ENCODE measurements at places on chromosomes 4 and X. TPM values are rescaled to one million over a fixed set of nuclear protein-coding genes. Genes with fewer than 3 reads are reported as not detected.

Gene SMS
- polyA plus RNA-seq: 33.6 TPM

Gene NLGN4X
- not detected for polyA plus RNA-seq

DNA sequence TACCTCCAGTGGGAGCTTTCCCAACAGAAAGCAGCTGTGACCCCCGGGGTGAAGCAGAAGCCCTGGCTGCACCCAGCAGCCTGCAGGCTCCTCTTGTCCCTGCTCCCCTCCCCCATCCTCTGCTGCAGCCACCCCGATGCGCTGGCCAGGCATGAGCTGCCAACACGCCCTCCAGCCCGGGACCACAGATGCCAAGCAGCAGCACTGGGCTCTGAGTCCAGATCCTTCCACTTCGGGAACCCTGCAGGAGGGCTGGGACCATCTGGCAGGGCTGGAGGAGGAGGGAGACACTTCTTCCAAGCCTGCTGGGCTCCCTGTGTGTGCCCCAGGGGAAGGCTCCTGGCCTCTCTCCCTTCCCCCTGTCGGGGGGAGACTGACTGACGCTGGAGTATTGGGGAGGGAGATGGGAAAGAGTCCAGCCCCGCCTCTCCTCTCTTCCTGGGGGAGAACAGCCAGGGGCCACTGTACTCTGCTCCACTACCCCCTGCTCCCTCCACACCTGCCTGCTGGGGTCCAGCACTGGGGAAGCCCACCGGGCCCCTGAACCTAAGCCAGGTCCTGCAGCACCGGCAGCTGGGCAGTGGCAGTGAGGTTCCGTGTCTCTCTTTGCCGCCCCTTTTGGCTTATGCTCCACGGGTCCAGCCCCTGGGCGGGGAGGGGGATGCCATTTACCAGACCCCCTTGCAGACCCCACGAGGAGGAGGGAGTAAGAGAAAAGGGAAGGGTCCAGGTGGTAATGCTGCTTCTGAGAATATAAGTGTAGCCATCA lies 55.7 kb downstream of the PPP2R2C start:
- no peak for DNase-seq

DNA sequence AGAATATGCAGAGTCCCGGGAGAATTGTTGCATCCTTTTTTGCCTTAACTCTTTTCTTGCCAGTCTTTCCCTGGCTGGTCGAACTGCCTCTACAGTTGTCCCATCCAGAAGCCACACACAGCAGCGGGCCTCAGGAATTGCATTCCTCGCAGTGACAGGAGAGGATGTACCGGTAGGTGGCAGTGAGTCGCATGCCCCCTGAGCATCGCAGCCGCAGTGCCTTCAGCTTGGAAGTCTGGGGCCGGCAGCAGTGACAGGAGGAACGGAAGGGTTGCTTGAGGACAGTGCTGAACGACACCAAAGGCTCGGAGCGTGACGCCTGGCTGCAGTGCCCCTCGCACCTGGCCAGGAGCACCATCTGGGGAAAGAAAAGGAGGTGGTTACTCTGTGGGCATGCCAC lies 23.5 kb downstream of the NDP start:
- no peak for DNase-seq

Gene AKAP14
- polyA plus RNA-seq: not detected

DNA sequence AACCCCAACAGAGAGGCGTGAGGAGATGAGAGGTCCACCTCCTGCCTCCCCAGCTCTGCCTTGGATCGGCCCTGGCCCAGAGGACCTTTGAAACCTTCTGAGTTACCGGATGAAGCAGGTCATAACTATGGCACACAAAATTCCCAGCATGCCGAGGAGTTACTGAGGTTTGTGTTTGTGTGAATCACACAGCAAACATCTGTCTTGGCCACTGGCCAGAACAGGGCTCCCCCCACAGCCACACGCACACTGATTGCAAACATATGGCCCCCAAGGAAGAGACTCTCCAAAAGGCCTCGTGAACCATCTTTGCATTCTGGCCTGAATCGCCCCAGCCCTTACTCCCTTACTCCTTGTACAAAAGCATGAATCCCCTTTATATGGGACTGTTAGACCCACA lies 18.9 kb downstream of the RPS4X start:
- no peak for DNase-seq

- no peak for DNase-seq
These were observed 7.1 kb downstream of the NKX3-2 start for GRCh38 chr4:13537011-13537831.

DNA sequence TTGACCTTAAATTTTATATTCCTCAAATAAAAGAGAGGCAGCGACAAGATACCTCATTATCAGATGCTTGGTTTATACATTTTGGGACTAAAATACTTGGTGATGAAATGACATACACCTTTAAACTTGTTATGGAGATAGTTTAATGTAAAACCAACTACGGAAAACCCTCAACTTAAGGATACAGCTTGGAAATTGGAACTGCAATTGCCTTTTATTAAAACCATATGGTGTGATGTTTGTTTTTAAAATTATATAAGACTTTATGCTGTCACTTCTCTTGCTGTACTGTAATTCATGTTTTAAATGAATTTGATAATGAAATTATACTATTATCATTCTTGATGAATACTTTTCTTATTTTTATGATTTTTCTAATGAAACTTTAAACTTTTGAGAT lies 25.9 kb downstream of the METTL14 start:
- DNase-seq: no peak

- no peak for DNase-seq
These were observed 31.5 kb upstream of the LNX1 start for GRCh38 chr4:53622739-53623151.

Gene PWWP3B
- polyA plus RNA-seq: not detected

DNA sequence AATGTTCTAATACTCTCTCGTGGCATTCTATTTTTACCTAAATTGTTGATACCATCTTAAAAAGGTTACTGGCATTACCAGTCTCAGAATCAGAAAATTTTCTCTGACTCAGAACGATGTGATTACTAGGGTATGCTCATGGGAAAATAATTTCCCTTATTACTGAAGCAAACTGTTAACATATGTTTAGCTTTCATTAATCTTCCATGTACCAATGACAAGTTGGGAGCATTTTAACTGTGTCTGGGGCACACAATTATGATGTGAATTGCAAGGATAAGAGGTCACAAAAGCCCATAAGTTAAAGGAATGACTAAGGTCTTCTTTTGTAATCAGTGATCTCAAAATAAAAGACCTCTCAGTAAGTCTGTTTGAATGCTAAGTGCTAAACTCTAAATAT lies 1254.6 kb downstream of the PCDH18 start:
- DNase-seq: no peak

GRCh38 chr4:1086011-1086410 lies 27.4 kb downstream of the RNF212 start:
- DNase-seq: no peak

GRCh38 chrX:120302434-120302833 lies 8.8 kb downstream of the TMEM255A start:
- peak; percentile 13 for DNase-seq

Gene GAGE12F
- not detected for polyA plus RNA-seq

DNA sequence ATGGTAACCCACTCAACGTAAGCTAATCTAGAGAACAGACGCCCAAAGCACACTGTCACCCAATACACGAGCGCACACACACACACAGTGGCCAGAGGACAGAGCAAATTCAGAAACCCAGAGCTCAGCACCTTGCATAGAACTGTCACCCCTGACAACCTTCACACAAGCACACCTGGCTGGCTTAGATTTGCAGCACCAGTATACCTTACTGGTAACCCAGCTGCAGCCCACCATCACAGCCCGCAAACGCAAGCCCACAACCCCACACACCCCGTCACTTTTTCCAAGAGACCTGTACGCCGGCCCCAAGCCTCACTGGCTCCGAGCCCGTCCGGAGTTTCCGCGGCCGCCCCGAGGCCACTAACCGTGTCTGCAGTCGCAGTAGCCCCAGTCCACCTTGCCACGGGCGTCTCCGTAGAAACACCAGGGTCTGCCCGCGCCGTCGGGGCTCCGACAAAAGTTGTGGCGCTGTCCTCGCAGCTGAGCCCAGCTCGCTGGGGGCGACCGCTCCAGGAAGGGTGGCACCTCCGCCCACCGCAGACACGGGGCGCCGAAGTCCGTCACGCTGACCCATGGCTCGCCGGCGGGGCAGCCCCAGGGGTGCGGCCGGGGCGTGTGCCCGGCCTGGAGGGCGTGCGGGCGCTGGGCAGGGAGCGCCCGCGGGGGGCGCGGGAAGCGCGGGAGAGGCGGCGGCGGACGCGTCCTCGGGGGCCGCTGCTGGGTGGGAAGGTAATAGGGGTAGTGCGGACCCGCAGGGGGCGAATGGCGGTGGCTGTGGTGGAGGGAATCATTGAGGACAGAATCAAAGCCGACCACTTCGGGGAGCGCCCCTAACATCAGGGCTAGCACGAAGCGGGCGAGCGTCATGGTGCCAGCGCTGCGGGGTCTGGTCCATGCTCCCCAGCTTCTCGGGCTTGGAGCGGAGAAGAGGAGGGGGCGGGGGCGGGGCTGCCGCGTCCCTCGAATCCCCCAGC lies 664 bp downstream of the PRSS12 start:
- DNase-seq: no peak

Gene IL13RA2
- not detected for polyA plus RNA-seq

Gene GPRASP1
- 9.6 TPM for polyA plus RNA-seq

DNA sequence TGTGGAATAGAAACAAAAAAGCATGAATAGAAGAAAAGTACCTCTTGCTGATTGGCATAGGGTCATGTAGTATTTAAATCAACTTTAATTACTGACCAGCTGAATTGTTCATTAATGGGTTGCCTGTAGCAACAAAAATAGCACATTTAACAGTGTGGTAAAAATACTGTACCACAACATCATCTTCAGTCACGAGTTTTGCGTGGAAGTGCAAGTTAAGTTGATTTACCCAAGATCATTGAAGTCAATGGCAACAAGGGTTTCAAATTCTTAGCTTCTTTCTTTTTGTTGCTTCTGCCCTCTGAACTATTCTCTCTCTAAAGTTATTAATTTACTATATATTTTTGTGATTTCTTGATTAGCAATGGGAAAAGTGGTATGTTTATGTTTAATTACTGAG lies 526.6 kb downstream of the C4orf33 start:
- DNase-seq: no peak

GRCh38 chrX:79107891-79108718 lies 36.4 kb upstream of the GPR174 start:
- no peak for DNase-seq

GRCh38 chr4:79381161-79381560 lies 26.9 kb downstream of the GK2 start:
- no peak for DNase-seq

Gene USO1
- polyA plus RNA-seq: 27.4 TPM

DNA sequence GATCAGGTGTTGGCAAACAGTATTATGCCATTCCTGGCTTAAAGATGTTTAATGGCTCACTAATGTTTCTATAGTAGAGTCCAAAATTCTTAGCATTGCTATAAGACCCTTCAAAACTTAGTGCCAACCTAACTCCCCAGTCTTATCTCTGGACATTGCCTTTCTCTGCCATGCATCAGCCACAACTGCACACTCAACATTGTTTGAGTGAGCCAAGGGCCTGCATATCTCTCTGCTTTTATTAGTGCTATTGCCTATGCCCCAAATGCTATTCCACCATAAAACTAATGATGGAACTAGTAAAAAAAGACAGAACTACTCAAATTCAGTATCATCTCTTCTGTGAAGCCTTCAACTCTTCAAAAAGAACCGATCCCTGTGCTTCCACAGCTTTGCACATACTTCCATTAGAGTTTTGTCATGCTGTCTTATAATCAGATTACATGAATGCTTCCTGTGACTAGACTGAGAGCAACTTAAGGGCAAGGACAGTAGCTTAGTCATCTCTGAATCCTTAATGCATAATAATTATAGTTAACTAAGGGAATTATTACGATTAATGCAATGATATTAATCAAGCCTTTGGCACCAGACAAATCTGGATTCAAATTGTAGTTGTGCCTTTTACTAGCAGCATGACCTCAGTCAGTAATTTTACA lies 53.7 kb downstream of the CHM start:
- DNase-seq: no peak
